ENCODE measurements at places on chromosomes 6 and 20.

DNA sequence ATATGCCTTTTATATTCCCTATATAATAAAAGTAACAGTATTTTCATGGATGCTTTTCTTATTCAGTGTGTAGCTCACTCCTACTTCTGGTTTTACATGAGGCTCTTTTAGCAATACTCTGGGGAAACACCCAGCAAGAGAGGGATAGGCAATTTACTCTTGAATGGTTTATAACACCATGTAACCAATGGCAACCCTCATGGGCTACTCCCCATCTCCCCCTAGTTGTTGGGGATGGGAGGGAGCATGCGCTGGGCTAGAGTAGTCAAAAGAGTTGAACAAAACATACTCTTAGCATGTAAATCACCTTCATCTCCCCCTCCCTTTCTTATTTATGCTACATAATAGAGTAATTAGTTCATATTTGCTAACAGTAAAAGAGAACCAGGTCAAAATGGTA lies 140.1 kb upstream of the LRFN2 start:
- DNase-seq: no peak

- DNase-seq: no peak
Observed at GRCh38 chr6:100768816-100769351, 112.2 kb downstream of the ASCC3 start.

GRCh38 chr20:43899274-43900120 lies 15.2 kb upstream of the TOX2 start:
- no peak for DNase-seq

DNA sequence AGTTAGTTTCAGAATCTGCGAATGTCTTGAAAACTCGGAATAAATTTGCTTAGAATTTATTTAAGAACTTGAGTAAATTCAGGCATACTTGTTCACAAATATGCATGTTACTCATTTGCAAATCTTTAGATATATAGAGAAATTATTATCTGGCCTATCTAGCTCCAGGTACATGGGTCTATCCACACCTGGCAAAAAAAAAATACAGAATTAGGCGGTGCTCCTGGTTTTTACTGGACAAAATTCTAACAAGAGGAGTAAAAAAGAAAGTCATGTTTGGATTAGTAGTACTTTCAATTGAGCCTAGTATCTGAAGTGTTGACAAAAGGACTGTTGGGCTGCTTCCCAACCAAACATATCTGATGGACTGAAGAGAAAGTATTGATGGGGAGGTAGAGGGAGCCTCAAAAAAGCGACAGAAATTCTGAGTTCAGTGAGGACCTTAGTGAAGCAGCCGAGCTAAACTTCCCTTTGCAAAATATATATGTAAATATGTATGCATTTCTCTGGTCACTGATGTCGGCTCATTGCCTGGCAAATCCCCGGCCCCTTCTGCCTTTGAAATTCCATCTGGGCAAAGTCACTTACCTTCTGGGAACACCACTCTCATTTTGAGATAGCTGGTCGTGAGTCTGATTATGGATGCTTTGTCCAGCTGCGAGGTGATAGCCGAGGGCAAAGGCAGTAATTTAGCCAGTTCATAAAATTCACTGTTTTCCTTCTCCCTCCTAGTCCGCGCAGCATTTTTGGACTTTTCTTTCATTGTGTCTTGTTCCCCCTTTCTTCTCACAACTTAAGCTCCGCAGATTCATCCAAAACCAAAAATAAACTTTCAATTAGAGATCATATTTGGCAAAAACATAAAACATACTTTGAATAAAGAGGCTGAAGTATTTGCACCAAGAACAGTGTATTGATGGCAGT lies 1.8 kb downstream of the SIM1 start:
- DNase-seq: no peak

Data from stimulated activated CD8-positive, alpha-beta memory T cell treated with anti-CD3 and anti-CD28 coated beads, Interleukin-7, amount 100 ng/mL, for 48 hours (primary cell).